Brain pericyte (primary cell): ENCODE measurements at places on chromosomes 6 and 20.

DNA sequence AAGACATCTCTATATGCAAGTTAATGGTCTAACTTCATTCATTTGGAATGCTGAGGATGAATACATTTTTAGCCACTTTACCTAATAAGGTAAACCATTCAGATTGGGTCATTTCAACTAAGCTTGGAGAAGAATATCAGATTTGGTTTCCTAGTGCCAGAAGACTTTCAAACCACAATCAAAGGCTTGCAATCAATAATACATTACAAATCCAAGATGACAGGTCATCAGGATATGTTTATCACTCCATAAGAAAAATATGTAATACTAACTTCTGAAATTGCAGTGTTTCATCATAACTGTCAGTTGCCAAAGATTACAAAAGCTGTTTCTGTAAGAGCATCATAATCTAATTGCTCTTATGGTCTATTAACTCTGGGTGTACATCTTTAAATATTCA lies 654.0 kb downstream of the COL12A1 start:
- DNase-seq: no peak

DNA sequence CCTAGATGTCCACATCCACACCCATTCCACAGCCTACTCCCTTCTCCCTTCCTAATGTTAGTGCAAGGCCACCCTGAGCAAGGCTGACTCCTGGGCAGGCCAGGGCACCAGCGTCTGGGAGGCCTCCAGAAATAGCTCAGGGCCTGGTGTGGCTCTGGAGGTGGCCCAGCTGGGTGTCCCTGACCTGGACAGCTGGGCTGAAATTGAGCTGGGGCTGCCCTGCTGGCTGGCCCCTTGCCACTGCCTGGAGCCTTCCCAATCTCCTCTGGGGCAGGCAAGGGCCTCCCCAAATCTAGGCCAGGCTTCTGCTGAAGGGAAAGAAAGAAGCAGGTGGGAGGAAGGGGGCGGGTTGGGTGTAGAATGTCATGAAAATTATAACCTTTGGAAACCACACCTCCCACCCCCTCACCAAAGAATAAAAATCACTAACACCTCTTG lies 2.1 kb downstream of the FAM110A start:
- DNase-seq: no peak

DNA sequence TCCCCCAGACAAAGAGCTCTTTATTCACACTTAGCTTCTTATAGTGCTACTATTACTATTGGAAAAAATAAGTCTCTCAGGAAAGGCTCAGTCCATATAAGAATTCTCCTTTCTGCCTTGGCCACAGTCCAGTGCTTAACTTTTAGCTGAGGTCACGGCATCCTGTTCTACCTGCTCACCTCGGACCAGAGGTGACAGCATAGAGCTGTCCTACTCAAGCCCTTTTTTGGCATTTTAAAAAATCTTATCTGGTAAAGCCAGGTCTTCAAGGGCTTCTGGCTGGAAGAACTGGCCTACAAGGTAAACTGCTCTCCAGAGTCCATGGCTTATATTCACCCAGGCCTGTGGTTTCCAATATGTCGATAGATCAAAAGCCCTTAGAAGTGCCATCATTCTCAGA lies 109.7 kb downstream of the RCAN2 start:
- DNase-seq: no peak

GRCh38 chr6:33015798-33016197 lies 6.4 kb upstream of the HLA-DOA start:
- DNase-seq: no peak

GRCh38 chr20:39752262-39752876 lies 790.2 kb downstream of the DHX35 start:
- no peak for DNase-seq

DNA sequence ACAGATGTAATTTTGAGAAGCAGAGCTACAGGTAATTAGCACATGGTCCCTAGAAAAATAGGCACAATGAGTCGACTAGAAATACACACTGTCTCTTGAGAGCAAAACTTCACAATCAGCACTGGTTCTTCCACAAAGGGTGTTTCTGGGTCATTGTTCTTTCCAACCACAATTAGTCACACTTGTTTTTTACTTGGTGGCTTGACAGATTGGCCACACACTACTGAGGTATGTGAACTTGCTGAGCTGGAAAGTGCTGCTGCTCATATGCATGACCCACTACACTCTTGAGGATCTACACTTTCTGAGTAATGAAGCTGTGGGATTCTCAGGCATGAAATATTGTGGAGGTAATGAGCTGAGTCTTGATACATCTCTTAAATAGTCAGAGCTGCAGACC lies 347.7 kb downstream of the BCKDHB start:
- DNase-seq: no peak
